ENCODE measurements at places on chromosomes 13 and 19. TPM values are rescaled to one million over a fixed set of nuclear protein-coding genes. Genes with fewer than 3 reads are reported as not detected.

DNA sequence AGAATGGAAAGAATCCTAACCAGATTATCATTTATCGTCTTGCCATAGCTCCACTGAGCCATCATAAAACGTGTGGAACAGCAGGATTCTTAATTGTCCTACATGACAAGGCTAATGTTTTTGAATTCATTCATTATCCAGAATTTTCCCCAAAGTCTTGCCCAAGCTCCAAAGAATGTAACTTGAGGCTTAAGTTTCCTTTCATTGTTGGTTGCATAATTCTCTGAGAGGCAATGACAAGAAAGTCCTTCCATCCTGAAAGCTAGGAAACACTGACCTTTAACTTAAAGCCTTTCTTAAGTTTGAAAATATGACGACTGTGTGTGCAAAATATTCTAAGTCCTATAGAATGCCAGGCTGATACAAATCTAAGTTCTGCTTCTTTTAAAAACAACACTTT, 546.1 kb downstream of the SUCLA2 start:
- H3K27ac ChIP-seq: no peak overlapping the region
- no peak overlapping the region for H3K4me3 ChIP-seq
- H3K27me3 ChIP-seq: no peaks in the 10 kb centered on the region
- no peaks in the 10 kb centered on the region for H3K4me1 ChIP-seq
- no peak for DNase-seq

GRCh38 chr13:27774651-27775050, 17.6 kb upstream of the GSX1 start:
- no peak overlapping the region for H3K4me3 ChIP-seq
- no peak for DNase-seq
- no peaks in the 10 kb centered on the region for H3K4me1 ChIP-seq
- no peaks in the 10 kb centered on the region for H3K36me3 ChIP-seq
- H3K27ac ChIP-seq: no peak overlapping the region
- H3K27me3 ChIP-seq: peaks cover 39% of the 10 kb centered on the region

- no peak overlapping the region for H3K4me3 ChIP-seq
- H3K4me1 ChIP-seq: peaks cover 8% of the 10 kb centered on the region
- H3K36me3 ChIP-seq: no peaks in the 10 kb centered on the region
- no peak for DNase-seq
- peaks cover 5% of the 10 kb centered on the region for H3K27me3 ChIP-seq
Observed at GRCh38 chr13:50617134-50617721, 226.3 kb downstream of the DLEU7 start.

- peak overlapping the region; percentile 25 for H3K4me3 ChIP-seq
- DNase-seq: peak; percentile 36
- peaks cover 28% of the 10 kb centered on the region for H3K4me1 ChIP-seq
Observed at GRCh38 chr19:38059897-38060296, 152.9 kb downstream of the SIPA1L3 start.

DNA sequence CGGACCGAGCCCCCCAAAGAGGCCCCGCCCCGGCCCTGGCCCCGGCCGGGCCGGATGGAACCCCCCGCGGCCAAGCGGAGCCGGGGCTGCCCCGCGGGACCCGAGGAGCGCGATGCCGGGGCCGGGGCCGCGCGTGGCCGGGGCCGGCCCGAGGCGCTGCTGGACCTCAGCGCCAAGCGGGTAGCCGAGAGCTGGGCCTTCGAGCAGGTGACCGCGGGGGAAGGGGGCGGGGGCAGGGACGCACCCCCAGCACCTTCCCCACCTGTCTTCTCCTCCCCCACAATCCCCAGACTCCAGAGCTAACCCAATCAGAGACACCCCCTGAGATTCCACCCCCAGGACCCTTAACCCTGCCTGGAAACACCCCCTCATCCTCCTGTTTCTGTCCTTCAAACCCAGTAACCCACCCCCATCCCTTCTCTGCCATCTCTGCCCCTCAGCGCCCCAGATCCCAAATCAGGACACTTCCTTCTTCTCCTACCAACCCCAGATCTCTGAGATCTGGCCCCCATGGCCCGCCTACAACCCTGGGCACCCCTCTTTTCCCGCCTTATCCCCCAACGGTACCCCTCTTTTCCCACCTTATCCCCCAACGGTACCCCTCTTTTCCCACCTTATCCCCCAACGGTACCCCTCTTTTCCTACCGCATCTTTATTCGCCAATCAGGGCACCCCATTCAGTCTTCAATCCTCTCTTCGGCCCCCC, 505 bp downstream of the ZSWIM4 start:
- peaks cover 31% of the 10 kb centered on the region for H3K4me1 ChIP-seq
- no peak for DNase-seq
- peak overlapping the region; percentile 82 for H3K4me3 ChIP-seq

DNA sequence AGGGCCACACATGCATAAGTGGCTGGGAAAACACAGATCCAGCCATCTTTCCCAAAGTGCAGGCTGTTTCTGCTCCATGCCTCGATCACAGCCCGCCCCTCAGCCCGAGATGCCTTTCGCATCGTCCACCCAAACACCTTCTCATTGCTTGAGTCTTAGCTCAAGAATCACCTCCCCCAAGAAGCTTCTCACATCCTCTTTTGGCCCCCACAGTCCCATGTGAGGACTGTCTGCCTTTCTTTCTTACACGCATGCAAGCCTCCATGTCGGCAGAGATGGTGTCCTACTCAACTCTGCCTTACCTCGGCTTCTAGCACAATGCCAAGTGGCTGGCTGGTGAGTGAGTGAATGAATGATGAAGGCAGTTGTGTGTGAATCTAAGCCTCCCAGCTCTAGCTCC, 18.1 kb upstream of the GSX1 start:
- no peak for DNase-seq
- H3K27ac ChIP-seq: no peak overlapping the region
- H3K4me3 ChIP-seq: no peak overlapping the region
- peaks cover 39% of the 10 kb centered on the region for H3K27me3 ChIP-seq
- no peaks in the 10 kb centered on the region for H3K36me3 ChIP-seq

- no peaks in the 10 kb centered on the region for H3K27me3 ChIP-seq
- no peak overlapping the region for H3K4me3 ChIP-seq
- H3K27ac ChIP-seq: no peak overlapping the region
- H3K4me1 ChIP-seq: peaks cover 4% of the 10 kb centered on the region
- DNase-seq: no peak
- no peaks in the 10 kb centered on the region for H3K36me3 ChIP-seq
Observed at GRCh38 chr13:80458543-80458942, 117.6 kb upstream of the SPRY2 start.

- no peaks in the 10 kb centered on the region for H3K27me3 ChIP-seq
- peaks cover 6% of the 10 kb centered on the region for H3K36me3 ChIP-seq
- DNase-seq: no peak
- H3K4me3 ChIP-seq: no peak overlapping the region
- no peak overlapping the region for H3K27ac ChIP-seq
Observed at GRCh38 chr13:46348961-46349360, 38.1 kb downstream of the RUBCNL start.

DNA sequence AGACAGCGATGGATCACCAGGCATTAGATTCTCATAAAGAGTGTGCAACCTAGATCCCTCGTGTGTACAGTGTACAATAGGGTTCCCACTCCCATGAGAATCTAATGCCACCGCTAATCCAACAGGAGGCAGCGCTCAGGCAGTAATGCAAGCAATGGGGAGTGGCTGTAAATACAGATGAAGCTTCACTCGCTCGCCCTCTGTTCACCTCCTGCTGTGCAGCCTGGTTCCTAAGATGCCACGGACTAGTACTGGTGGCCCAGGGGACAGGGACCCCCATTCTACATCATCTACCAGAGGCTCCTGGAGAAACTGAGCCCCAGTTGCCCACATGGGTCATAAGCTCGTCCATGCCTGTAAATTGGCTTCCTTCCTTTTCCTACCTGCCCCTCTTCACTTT, 8.0 kb downstream of the CLEC4M start:
- peaks cover 10% of the 10 kb centered on the region for H3K27me3 ChIP-seq
- H3K4me3 ChIP-seq: no peak overlapping the region
- no peak for DNase-seq
- H3K27ac ChIP-seq: no peak overlapping the region
- no peaks in the 10 kb centered on the region for H3K36me3 ChIP-seq
- H3K4me1 ChIP-seq: peaks cover 14% of the 10 kb centered on the region

GRCh38 chr13:87355451-87355850, 315.7 kb upstream of the SLITRK5 start:
- no peaks in the 10 kb centered on the region for H3K4me1 ChIP-seq
- no peak overlapping the region for H3K4me3 ChIP-seq
- no peaks in the 10 kb centered on the region for H3K27me3 ChIP-seq
- H3K36me3 ChIP-seq: no peaks in the 10 kb centered on the region

DNA sequence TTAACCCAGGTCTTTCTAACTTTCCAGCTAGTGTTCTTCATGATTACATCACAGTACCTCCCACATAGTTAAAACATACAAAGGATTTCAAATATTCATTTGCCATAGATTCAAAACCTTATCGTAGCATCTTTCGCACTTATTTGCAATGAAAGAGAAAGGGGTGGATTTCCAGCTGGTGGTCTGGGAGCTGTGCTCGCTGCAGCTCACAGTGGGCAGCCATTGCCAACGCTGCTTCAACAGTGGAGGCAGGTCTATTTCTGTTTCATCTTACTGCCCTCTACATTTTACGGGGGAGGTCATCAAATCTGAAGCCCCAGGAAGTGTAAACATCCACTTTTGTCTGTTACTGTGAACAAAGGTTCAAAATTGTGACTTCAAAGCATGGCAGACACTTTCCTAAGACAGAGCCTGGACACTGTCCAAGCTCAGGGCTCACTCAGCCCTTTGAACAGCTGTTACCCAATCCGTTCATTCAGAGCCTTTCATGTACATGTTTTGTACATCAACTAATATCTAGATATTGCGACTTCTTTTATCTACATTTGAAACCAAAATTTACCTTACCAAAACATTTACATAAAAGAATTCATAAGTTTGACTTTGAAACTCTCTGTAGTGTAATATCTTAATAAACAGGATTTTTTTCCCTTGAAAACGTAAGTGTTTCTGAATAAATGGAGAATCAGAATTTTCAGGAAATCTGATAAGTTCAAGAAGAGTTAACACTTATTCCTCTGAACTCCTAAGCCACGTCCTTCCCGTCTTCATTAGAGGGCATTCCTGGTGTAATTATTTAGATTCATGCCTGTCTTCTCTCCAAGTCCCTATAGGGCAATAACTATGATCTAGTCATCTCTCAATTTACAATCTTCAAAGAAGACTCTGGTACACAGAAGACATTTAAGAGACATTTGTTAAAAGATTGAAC, 25.1 kb downstream of the STARD13 start:
- DNase-seq: no peak
- no peaks in the 10 kb centered on the region for H3K36me3 ChIP-seq
- H3K4me1 ChIP-seq: no peaks in the 10 kb centered on the region
- H3K27ac ChIP-seq: no peak overlapping the region

DNA sequence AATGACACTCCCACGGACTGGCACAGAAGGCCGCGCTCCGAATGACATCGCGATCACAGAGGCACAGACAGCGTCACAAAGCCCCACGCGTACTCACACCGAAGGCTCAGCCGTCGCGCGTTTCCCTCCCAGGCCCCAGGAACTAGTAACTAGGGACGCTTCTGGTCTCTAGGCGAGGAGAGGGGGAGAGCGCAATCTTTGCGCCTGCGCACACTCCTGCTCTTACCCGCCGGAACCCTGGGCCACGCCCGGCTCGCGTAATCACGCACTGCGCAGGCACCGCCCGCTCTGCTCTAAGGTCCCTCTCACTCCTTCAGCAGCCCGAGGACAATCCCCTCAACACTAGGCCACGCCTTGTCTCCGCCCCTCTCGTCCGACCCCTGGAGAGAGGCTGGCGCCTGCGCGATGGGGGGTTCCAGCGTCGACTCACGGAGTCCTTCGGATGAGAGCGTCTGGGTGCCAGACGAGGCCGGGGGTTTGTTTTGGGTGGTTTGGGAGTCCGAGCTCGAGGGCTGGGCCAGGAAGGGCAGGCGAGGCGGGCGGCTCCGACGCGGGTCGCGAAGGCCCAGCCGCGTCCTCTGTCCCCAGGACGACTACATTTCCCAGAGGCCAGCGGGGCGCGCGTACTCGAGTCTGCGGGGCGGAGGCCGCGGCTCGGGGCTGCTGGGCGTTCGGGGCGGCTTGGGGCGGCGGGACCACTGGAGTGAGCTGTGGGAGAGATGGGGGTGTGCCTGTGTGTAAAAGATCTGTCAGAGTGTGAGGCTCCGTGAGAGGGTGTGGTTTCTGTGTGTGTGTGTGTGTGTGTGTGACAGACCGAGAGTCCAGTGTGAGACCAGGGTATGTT, at the start of gene ZNF471:
Gene ZNF471, plus strand, starts transcription at position 410 of the 844 bp plus-strand sequence. CDS start 3,717 bp downstream, outside the sequence.
- H3K4me3 ChIP-seq: no peak within 1 kb of the TSS
- no peaks in the 10 kb centered on the region for H3K4me1 ChIP-seq

- no peak for DNase-seq
- H3K4me1 ChIP-seq: peaks cover 3% of the 10 kb centered on the region
- no peak overlapping the region for H3K4me3 ChIP-seq
- H3K27ac ChIP-seq: no peak overlapping the region
Observed at GRCh38 chr19:5002143-5002542, 33.2 kb downstream of the KDM4B start.

GRCh38 chr13:75222031-75222430, 259.9 kb downstream of the TBC1D4 start:
- peaks cover 21% of the 10 kb centered on the region for H3K27me3 ChIP-seq
- H3K4me3 ChIP-seq: no peak overlapping the region
- H3K4me1 ChIP-seq: peaks cover 9% of the 10 kb centered on the region
- DNase-seq: no peak
- H3K36me3 ChIP-seq: no peaks in the 10 kb centered on the region

- H3K27me3 ChIP-seq: no peaks in the 10 kb centered on the region
- no peak for DNase-seq
- H3K4me1 ChIP-seq: no peaks in the 10 kb centered on the region
- no peaks in the 10 kb centered on the region for H3K36me3 ChIP-seq
- no peak overlapping the region for H3K27ac ChIP-seq
Observed at GRCh38 chr19:31575846-31576335, 226.7 kb upstream of the TSHZ3 start.

DNA sequence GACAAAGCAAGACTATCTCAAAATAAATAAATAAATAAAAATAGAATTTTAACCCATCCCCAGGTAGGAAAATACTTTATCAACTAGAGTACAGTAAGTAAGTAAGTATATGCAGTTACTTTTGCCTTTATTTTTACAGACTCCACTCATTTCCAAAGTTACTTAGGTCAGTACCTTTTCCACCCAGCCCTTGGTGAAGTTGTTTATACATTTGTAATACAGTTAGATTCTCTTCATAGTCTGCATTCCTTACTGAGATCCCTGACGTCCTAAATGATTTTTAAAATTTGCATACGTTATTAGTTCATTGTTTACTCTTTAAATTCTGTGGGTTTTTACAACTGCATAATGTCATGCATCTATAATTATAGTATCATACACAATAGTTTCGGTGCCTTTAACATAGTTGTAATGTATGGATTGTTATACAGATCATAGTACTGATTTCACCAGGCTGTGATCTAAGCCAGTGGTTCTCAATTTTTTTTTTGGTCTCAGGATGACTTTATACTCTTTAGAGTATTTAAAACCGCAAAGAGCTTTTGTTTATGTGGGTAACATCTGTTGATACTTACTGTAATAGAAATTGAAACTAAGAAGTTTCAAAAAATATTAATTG, 10.4 kb downstream of the SETDB2 start:
- no peak overlapping the region for H3K4me3 ChIP-seq
- H3K36me3 ChIP-seq: peaks cover 40% of the 10 kb centered on the region
- DNase-seq: no peak

- DNase-seq: no peak
- no peaks in the 10 kb centered on the region for H3K36me3 ChIP-seq
- H3K4me1 ChIP-seq: no peaks in the 10 kb centered on the region
- no peaks in the 10 kb centered on the region for H3K27me3 ChIP-seq
- H3K4me3 ChIP-seq: no peak within 1 kb of the TSS
Observed at GRCh38 chr19:750640-751423, at the start of gene MISP. TSS of gene MISP (plus strand) at chr19:751112. CDS start at chr19:756947, 5,835 bp downstream.

ZNF93 gene
- 14.7 TPM for total RNA-seq

PCDH9 gene
- total RNA-seq: 0.25 TPM

FBXO27 gene
- not detected for total RNA-seq

ZNF320 gene
- 10.9 TPM for total RNA-seq

ZNF442 gene
- total RNA-seq: 0.50 TPM

CEACAM16 gene
- not detected for total RNA-seq

SPACA4 gene
- not detected for total RNA-seq

ENOX1 gene
- 0.19 TPM for total RNA-seq

LSM4 gene
- total RNA-seq: 156 TPM
